Activated CD8-positive, alpha-beta memory T cell treated with anti-CD3 and anti-CD28 coated beads for 1 hour (primary cell): ENCODE measurements at places on chromosomes 12 and 14.
A peak's percentile ranks its signal among the peaks of the same experiment; 100 is the strongest.

DNA sequence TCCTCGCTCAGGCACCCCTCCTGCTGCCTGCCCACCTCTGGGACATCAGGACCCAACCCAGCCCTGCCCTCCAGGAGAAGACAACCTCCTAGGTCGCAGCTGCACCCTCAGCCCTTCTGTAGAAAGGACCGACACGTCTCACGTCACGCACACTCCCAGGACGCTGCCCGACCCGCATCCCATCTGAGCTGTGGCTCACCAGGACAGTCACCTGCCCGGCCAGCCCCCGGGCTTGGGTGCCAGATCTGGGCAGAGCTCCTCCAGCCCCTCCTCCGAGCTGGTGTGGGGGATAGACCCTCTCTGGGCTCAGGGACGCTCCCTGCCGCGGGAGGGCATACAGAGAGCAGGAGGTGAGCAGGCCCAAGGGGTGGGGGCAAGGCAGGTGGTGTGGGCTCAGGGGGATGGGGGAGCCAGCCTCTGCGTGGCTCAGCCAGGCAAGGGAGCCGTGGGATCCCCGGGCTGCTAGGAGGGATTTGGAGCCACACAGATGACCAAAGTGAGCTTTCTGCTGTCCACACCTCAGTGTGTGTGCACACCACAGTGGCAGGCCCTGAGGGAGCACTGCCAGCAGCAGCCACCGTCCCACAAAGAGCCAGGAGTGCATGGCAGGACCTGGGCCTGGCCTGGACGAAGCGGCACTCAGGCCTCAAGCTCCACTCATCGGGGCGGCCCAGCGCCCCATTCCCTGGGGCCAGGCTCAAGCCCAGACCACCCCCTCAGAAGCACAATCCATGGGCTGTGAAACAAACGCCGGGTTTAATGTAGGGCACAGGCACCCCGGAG lies 13.6 kb downstream of the DEGS2 start:
- DNase-seq, result no peak

DNA sequence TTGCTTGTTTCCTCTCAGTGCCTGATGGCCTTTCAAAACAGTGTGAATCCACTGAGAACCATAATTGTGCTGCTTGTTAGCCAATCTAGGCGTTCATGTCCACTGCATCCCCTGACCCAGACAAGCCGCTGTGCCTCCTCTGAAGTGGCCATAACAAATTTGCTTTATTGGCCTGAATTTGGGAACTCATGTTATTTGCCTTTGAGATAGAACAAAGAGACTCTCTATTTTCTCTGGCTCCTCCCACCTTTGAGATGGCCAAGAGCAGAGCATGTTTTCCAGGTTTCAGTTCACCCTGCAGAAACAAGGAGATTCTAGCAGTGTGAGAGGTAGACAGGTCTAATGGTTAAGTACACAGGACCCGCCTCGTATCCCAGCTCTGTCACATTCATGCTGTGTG lies 723.9 kb downstream of the MED13L start:
- DNase-seq, result no peak

DNA sequence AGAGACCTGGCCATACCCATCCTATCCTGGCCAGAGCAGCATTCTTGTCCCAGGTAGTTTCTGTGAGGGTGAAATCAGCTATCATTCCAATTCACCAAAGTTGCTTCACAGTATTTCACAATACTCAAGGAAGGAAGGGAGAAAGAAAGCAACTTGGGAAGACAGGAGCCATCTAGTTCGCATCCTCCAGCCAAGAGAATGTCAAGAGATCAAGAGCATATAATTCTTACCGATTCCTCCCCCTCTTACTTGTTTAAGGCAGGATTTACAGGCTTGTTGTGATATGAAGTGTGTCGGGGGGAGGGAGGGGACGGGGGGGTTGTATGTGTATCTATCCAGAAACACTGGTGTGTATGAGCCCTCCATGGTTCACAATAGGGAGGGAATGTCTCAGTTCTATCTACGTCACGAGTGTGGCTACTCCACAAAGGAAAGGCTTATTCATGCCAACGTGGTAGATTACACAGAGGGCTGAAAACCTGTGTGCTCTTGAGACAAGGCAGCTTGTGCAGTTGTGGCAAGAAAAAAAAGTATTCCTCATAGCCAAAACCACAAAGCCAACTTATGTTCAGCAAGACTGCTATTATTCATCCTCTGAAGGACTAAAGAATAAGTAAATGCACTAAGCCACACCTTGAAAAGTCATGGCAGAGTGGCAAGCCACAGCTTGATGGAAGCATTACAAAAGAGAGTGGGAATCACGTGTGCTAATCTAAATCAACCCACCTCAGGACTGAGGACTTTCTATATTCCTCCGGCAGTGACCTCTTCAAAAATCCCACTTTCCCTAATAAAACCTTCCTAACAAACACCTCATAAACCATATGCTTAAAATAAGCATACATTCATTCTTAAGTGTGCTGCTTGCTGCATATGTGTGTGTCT lies 35.0 kb downstream of the CORO1C start:
- DNase-seq, result no peak

- DNase-seq, result no peak
Measured at GRCh38 chr12:110627500-110628195, 13.7 kb downstream of the TCTN1 start.

- no peak for DNase-seq
Measured at GRCh38 chr14:50012644-50013043, 103.7 kb downstream of the VCPKMT start.

DNA sequence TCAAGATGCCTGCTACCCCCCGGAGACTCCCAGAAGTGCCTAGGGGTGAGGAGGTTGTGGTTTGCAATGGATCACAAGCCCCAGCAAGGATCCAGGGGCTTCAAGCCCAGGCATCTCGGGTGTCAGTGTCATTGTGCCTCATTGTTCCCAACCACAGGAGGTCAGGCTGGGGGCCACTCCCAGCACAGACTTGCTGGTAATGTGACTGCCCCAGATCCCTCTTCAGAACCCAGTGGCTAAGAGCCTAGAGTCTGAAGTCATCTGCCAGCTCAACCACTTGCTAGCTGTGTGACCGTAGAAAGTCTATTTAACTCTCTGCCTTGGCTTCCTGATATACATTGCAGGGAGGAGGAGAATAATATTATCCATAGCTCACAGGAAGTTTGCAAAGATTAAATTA lies 7.7 kb upstream of the ASB2 start:
- DNase-seq, result no peak

- DNase-seq, result no peak
Measured at GRCh38 chr12:2547273-2548044, 247.3 kb upstream of the FKBP4 start.

DNA sequence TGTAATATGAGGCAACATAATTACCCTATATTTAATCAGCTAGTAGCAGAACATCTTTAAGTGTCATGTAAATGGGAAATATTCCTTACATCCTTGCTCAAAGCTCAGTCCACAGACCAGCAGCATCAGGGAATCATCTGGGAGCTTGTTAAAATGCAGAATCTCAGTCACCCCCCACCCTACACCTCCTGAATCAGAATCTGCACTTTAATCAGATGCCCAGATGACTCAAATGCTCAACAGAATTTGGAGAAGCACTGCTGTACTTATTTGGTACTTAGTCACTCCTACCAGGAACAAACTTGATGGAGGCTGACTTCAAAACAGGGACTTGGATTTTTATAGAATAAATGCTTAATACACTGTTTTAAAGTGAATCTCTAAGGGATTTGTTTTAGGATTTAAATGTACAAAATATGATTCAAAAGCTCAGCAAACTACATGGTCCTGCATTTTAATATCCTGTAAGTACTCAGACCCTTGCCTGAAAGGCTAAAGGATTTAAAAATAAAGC lies 96.5 kb downstream of the ARMH4 start:
- no peak for DNase-seq

DNA sequence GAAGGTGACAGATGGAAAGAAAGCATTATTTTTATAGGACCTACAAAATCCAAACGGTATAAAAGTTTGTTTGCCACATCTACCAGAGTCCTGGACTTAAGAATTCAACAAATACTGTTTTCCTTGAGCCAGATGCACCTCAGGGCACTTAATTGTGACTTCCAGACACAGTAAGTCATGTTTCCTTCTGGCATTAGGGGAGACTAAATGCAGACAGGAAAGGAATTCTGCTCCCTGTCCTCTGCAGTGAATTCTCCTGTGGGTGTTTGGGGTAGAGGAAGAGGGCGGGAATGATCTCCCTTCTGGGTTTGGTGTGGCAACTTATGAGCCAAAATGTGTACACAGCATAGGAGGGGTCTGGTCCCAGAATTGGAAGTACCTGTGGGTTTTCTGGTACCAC lies 93.9 kb upstream of the ZDHHC17 start:
- no peak for DNase-seq

GRCh38 chr12:6355491-6356373 lies 13.9 kb upstream of the TNFRSF1A start:
- no peak for DNase-seq

GRCh38 chr12:57549909-57550640 lies at the start of gene KIF5A:
Gene KIF5A, plus strand, starts transcription at chr12:57550044. Its CDS starts 228 bp downstream, at chr12:57550272.
- DNase-seq, result peak; percentile 34

DNA sequence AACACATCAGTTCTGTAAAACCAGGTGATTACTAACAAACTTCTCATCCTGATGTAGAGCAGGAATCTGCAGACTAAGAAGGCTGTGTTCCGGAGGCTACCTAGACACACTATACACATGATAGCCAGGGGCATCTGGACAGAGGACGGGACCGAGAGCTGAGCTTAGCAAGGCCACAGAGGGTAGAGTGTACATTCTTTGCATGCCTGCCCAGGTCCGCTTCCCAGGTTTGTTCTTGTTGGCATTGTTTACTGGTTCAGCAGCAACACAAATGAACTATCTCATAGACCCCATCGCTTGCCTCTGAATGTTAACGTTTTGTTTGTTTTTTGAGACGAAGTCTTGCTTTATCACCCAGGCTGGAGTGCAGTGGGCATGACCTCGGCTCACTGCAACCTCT lies 17.7 kb upstream of the TEAD4 start:
- no peak for DNase-seq

DNA sequence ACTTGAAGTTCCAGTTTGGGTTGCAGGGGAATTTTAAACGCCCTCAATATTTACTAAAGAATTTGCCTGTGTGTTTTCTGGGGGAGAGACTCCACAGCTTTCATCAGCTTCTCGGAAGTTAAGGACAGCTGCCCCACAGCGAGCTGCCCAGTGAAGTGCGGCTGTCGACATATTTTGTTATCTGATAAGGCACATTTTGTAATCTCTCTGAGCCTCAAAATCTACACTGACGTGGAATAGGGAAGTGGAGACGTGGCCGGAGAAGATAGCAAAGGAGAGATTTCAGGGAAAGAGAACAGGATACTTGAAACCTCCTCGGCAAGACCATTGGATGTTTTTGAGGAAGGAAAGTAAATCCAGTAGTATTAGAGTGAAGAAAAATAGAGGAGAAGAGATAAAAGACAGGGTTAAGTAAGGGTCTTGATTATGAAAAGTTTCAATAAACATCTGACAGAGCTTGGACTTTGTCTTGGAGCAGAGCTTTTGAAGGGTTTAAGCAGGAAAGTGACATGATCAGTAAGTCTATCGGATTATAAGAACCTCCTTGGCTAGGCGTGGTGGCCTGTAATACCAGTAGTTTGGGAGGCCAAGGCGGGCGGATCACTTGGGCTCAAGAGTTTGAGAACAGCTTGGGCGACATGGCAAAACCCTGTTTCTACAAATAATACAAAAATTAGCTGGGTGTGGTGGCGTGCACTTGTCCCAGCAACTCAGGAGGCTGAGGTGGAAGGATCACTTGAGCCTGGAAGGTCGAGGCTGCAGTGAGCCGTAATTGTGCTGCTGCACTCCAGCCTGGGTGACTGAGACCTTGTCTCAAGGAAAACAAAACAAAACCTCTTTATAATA lies 1.1 kb downstream of the POLR3B start:
- no peak for DNase-seq

DNA sequence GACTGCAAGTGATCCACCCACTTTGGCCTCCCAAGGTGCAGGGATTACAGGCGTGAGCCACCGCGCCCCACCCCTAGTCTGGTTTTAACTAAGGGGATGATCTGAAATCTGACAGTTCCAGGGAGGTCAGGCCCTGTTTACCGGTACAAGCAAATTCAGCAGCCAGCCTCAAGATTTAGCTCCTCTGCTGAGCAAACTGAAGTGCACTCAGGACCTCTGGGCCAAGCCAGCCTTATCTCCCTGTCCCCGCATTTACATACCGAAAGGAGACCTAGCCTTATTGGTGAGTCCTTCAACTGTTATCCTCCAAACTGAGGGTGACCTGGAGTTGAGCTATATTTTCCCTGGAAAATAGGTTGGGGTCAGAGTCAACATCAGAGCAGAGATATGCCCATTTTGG lies 835 bp upstream of the ABHD4 start:
- no peak for DNase-seq

DNA sequence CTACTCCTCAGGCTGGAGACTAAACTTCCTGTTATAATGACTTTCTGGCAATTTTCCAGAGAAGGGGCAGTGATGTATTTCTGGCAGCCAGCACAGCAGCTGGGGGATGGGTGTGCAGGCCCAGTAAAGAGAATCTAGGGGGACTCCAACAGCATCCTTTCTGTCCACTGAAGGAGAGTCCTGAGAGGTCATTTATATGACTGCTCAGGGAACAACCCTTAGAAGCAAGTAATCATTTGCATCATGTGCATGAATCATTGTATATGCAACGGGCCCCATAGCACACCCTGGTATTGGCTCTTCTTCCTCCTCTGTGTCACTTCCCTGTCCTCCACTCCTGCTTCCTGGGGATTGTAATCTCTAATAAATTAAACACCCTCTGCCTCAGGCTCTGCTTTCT lies 493.8 kb downstream of the RPS29 start:
- DNase-seq, result no peak

- no peak for DNase-seq
Measured at GRCh38 chr12:1562813-1563407, 31.5 kb downstream of the FBXL14 start.

- no peak for DNase-seq
Measured at GRCh38 chr14:103925316-103925715, 2.9 kb upstream of the TDRD9 start.

DNA sequence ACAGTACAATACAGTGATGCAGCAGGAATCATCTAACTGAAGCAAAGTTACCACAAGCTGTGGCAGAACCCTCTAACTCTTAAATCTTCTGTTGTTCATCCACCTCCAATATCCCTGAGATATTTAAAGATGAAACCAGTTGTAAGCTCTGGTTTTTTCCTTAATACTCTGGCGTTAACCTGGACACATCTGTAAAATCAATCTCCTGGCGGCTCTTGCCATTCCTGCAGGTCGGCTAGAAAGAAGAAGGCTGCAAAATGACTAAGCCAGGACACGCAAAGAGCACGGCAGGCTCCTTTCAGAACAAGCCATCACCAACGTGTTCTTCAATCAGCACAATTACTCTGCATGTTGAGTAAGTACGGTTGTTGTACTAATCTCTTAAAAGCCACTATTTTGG lies 309.3 kb downstream of the MED13L start:
- no peak for DNase-seq

DNA sequence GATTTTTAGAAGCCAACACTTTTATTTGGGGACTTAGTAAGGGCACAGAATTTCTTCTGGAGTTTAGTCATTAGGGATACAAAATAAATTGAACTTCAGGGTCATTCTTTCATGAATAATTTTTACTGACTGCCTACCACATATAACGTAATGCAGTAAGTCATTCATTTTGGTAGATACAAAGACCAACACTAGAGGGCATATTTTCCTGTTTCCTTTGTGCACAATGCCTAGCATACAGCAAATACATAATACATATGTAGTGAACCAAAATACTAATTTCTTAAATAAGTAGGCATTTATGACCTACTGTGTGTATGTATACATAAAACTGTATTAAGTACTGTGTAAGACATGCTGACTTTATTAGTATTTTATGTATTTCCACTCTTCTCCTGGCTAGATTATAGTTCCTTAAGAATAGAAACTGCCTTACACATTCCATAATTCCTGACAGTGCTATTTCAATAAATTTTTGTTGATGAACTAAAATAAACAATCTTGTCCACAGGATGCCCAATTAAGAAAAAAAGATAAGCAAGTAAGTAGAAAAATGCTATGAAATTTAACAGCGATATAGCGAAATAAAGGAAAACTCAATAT lies 47.9 kb downstream of the PPP1R12A start:
- no peak for DNase-seq
